Germinal center (tissue), 1 donor: ENCODE measurements at places on chromosomes 3 and 15.

- DNase-seq, result no peak
These were observed 48.5 kb upstream of the CCDC174 start for GRCh38 chr3:14602804-14603644.

DNA sequence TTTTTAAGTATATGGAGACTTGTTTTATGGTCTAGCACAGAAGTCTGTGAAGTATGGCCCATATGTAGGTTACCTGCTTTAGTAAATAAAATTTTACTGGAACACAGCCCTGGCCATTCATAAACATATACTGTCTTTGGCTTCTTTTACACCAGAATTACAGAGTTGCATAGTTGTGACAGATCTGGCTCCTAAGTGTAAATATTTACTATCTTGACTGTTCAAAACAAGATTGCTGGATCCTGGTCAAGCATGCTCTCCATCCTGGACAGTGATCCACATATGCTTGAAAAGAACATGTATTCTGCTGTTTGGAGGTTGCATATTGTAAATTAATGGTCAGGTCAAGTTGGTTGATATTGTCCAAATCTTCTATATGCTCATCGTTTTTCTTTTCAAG, 57.9 kb downstream of the STT3B start:
- DNase-seq, result no peak

GRCh38 chr15:43212299-43212698, 8.5 kb downstream of the EPB42 start:
- DNase-seq, result no peak

DNA sequence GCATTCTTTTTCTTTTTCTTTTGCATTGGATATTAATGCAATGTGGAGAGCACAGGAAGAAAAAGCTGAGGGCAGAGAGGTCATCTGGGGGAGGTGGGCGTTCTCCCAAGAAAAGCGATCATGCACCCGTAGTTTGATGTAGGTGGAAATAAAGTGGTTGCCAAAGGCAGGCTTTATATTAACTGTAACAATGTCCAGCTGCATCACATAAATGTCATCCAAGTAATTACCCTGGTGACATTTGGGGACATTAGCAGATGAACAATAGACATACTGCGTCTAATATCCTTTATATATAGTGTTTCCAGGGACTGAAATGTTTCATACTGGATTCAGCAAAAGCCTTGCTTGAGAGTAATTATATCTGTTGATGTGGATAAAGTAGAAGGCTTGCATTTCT, 135.5 kb downstream of the CNTN6 start:
- DNase-seq, result no peak

DNA sequence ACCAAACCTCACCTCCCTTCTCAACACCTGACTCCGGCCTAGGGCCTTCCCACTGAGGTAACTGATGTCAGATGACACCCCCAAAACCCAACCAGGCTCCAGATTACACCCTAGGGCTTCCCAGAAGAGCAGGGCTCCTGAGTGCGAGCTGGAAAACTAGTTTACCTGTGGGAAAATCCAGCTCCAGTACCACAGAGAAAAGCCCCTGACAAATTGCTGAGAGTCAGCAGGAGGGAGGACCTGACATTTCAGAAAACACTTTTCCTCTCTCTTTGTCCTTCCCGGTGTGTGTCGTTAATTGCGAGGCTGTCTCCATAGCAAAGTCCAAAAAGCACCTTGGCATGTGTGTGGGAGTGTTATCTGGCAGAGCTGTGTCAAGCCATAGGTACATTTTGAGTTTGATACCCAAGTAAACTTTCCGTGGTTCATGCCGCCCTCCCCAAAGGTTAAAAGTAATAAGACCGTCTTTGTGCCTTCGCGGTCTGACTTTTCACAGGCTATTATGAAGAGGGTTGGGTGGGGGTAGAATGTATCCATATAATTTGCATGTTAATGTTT, 79.8 kb upstream of the FNDC3B start:
- DNase-seq, result no peak

DNA sequence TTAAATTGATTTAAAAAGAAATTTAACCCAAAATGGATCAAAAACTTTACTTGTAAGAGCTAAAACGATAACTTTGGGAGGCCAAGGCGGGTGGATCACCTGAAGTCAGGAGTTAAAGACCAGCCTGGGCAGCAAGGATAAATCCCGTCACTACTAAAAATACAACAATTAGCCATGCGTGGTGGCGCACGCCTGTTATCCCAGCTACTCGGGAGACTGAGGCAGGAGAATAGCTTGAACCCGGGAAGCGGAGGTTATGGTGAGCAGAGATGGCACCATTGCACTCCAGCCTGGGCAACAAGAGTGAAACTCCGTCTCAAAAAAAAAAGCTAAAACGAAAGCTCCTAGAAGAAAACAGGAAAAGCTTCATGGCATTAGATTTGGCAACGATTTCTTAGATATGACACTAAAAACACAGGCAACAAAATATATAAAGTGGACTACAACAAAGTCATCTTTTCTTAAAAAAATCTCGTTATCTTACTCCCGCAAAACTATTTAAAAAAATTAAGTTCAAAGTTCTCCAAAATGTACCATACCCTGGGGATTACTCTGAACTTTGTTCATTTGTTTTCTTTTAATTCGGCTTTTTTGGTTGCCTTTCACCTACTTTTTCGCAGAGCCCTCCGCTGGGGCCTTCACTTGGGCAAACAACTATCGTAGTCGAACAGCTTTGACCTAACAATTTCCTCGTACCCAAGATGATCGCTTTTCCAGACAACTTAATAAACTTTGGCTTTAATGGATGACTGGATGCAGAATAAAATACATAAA, 2.9 kb downstream of the HDDC3 start:
- no peak for DNase-seq

DNA sequence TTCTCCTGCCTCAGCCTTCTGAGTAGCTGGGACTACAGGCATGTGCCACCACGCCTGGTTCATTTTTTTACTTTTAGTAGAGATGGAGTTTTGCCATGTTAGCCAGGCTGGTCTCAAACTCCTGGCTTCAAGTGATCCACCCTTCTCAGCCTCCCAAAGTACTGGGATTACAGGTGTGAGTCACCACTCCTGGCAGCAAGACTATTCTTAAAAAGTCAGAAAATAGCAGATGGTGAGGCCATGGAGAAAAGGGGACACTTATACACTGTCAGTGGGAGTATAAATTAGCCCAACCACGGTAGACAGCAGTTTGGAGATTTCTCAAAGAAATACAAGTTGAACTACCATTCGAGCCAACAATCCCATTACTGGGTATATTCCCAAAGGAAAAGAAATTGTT, 603.3 kb upstream of the TBL1XR1 start:
- no peak for DNase-seq

DNA sequence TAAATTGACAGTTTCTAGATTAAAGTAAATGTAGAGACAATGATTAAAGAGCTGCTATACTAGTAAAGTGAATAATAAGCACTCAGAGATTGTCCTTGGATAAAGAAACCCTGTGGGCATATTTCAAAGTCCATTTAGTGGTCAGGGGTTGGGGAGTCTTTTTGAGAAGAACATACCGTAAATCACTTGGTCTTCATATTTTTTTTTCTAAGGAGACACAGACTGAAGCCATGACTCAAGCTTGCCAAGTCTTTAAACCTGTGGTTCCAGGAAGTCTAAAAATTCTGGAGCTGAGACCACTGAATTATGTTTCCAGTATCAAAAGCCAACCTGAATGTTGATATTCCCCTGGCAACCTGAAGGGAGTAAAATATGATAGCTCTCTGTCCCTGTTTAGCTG, 171.0 kb downstream of the TPRG1 start:
- DNase-seq, result no peak

DNA sequence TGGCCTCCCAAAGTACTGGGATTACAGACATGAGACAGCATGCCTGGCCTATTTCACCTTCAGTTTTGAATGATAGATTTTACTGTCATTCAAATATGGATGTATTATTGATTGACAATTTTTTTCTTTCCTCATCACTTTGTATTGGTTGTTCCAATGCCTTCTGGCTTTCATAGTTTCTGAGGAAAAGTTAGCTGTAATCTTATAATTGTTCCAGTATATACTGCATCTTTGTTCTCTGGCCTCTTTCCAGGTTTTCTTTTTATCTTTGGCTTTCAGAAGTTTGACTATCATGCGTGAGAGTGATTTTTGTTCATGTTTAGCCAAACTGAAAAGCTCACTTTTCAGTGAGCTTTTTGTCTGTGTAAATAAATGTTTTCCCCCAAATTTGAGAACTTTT, 157.1 kb downstream of the RSRC1 start:
- DNase-seq, result no peak

- DNase-seq, result no peak
These were observed 13.8 kb upstream of the IL16 start for GRCh38 chr15:81182756-81183438.

DNA sequence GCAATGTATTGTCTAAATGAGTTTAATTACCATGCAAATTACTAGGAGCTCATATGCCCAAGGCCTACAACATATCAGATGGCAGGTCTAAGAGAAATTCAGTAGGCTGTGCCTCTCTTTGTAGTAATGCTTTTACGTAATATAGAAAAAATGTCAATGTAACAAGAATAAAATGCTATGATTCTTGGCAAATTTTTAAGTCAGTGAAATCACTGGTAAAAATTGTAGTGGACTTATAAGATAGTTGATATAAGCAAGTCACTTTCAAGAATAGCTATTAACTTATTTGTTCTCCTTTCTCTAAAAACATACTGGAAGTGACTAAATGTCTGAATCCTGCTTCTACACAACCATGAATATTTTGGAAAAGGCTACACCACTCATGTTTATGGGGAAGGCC, 707.8 kb downstream of the TUSC7 start:
- no peak for DNase-seq

DNA sequence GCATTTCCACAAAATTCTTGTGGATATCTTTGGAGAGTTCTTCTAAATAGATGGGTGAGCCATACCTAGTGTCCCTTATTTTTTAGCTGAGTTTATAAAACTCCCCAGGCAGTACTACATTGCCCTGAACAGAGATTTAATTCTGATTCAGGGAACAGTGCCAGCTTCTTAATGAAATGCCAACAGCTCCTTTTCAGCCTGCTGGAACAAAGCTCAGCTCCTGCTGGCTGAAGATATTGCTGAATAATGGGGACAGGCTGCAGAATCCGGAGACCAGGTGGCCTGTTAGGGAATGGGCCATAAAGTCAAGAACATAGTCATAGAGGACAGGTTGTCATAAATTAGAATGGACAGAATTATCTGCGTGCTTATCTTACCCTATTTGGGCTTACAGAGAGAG, 8.9 kb downstream of the HGD start:
- no peak for DNase-seq

- no peak for DNase-seq
These were observed 3.0 kb downstream of the ITIH4 start for GRCh38 chr3:52827441-52827840.

- no peak for DNase-seq
These were observed 445.1 kb upstream of the RBMS3 start for GRCh38 chr3:28835751-28836150.

- DNase-seq, result peak; percentile 20
These were observed 40.5 kb downstream of the STT3B start for GRCh38 chr3:31573036-31573779.

GRCh38 chr3:33187368-33187634, 31.3 kb downstream of the SUSD5 start:
- DNase-seq, result no peak
